ENCODE measurements at places on chromosomes 2 and 18.

- ATAC-seq: no peak
Observed at GRCh38 chr2:147405651-147406050, 439.2 kb upstream of the ACVR2A start.

GRCh38 chr2:65754219-65754618, 321.8 kb upstream of the SPRED2 start:
- no peak for ATAC-seq

DNA sequence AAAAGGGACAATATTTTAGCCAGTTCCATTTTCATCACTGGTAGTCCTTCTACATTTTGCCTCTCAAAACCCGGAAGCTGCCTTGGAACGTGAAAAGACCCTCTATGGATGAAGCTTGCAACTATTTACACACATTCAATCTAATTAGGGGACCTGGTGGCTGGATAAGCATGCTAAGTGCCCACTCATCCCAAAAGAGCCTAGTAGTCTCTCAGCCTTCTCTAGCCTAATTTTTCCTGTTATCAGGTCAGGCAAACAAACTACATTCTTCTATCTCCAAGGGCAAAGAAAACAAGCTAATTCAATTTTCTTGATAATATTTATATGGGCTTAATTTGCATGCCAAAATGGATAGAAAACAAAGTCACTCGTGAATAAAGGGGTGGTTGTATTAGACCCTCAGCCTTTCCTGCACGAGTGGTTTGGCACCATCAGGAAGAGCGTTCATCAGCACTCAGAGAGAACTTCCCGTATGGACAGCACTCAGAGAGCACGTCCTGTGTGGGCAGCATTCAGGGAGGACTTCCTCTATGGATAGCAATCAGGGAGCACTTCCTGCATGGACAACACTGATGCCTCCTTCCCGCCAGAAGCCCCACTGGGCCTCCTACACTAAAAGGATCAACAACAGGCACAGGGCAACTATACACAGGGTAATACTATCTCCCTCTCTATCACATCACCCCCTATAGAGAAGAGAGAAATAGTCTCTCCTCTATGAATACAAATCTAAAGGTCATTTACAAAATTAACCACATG, 122.2 kb downstream of the RBMS1 start:
- no peak for ATAC-seq

GRCh38 chr2:54903736-54904554, 146.3 kb downstream of the RTN4 start:
- peak; percentile 98 for ATAC-seq

- no peak for ATAC-seq
Observed at GRCh38 chr2:85605406-85606115, 3.1 kb upstream of the TMEM150A start.

- no peak for ATAC-seq
Observed at GRCh38 chr2:206154197-206154596, 5.0 kb downstream of the NDUFS1 start.

DNA sequence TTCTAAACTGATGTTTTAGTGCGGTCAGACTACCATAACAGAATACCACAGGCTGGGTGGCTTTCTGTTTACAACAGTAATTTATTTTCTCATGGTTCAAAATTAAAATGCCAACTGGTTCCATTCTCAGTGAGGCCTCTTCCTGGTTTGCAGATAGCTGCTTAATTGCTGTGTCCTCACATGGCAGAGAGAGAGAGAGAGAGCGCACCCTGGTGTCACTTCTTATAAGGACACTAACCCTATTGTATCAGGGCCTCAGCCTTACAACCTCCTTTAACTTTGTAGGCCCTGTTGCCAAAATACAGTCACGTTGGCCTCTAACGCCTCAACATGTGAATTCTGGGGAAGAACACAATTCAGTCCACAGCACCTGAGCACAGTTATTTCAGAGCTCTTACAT, 37.5 kb upstream of the ZNF385B start:
- ATAC-seq: peak; percentile 100

- peak; percentile 76 for ATAC-seq
Observed at GRCh38 chr2:54289917-54290316, 33.9 kb upstream of the TSPYL6 start.

GRCh38 chr2:15765211-15765610, 173.5 kb downstream of the DDX1 start:
- ATAC-seq: no peak

DNA sequence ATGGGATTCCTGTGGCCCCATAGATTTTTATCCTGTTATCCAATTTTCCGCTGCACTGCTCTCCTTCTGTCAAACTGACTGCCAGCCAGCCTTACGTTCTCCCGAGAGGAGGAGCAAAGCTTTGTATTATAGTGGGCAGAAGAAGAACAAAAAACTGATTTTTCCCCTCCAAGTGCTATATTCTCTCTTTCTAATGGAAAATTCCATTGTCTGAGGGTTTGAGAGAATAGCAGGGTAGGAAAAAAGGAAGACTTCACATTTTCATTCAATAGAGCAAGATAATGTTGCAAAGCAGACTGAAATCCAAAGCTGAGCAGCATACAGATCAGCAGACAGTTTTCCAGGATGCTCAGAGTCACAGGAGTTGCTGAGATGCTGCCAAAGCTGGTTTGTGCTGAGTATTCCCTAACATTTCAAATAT, 238.0 kb downstream of the UBE2E3 start:
- ATAC-seq: no peak

DNA sequence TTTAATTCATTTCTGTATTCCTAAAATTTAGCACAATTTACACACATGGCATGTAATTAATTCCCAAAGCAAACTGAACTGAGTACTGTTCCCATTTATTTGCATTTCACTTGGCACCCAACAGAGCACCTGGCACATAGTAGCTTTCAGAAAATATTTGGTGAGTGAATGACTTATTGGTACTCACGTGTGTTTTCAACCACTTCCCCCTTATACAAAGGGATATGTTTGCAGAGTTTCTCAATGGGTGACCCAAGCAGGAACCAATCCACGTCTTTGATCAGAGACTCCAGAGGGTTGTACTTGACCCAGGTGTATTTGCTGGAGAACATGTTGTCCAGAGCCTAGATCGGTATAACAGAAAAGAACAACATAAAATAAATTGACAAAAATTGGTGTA, 6.6 kb downstream of the GKN2 start:
- no peak for ATAC-seq

DNA sequence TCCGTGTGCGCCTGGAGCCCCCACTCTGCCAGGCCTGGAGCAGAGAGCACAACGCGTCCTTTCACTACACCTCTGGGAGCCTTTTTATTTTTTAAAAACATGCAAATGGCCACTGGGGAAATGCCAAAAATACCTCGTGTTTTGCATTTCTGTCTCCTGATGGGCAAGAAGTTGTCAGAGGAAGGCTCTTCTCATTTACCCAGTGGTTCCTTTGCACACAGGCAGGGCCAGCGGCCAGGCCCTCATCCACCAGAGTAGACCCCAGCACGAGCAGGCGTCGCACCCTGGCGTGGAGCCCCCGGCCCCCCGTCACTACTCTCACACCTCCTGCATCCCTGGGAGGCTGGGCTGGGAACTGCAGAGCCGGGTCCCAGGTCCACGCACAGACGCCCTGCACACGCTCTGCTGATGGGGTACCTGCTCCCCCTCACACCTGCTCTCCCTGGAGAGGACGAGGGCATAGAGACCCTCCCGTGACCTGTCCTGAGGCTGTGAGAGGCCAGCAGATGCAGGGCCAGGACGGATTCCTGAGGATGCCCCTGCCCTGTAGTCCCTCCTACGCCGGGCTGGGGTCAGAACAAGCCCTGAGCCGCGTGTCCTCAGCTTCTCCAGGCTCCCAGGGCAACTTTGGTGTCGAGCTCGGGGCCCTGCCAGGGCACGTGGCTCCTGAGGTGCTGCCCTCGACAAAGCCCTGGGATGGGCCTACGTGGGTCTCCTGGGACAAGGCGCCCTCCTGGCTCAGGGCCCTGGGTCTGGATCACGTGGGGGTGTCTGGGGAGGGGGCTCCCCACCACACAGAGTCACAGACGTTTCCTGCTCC, 65.0 kb downstream of the NFATC1 start:
- no peak for ATAC-seq

GRCh38 chr2:141534666-141535362, 596.0 kb downstream of the LRP1B start:
- no peak for ATAC-seq

- no peak for ATAC-seq
Observed at GRCh38 chr2:152766928-152767327, 48.5 kb downstream of the ARL6IP6 start.

- no peak for ATAC-seq
Observed at GRCh38 chr2:175557810-175558377, 376.4 kb upstream of the ATP5MC3 start.

- ATAC-seq: no peak
Observed at GRCh38 chr2:225013425-225014365, 28.6 kb downstream of the DOCK10 start.

DNA sequence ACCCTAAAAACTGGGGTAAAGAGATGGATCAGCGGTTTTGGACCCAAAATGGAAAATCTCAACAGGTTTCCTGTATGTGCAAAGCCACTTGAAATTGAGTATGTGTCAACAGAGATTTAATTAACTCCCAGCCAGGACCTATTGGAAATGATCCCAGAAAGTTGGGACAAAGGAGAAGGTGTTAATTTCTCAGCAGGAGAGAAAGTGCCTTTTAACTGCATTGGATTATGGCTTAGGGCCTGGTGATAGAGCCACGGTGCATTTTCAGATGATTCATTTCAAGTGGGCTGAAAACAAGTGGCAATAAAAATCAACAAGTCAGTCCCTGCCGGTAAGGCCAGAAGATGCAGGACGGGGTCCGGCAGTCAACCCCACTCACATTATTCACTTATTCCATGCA, 80.2 kb upstream of the BCL11A start:
- ATAC-seq: no peak

DNA sequence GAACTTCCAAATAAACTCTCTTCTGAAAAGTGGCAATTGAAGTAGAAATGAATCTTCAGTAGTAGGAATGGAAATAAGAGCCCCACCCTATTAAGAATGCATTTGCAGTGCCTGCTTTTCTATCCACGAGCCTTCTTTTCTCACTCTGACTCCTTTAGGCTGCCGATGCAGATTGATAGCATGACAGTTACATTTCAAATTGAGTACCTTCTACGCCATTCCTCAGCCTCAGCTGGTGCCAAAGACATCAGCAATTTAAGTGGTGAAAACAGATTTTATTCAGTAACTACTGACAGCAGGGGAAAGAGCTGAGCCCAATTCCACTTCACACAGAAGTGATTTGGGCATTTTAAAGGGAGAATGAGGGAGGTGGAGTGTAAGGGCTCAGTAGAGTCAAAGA, 85.5 kb downstream of the PTH2R start:
- ATAC-seq: peak; percentile 64

DNA sequence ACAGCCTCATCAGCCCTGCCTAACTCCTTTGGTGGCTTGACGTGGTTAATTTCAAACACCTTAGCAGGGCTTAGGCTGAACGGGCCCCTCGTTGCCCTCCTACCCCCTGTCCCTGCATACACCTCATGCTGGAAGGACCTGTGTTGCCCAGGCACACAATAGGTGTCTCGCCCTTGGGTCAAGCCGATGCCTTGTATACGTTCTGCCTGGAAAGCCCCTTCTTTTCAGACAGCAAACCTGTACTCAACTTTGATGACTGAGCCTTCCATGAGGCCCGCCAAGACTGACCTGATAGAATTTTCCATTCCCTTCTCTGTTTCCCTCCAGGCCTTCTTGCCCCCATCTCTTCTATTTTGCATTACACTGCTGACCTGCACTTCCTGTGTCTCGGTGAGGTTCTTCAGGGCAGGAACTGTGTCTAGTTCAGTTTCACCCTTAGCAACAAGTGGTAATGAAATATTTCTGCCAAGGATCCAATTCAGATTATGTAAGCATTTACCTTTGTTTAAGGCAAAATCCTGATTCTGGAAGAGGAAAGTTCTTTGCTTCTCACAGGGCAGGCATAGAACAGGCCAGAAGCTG, 7.9 kb downstream of the GREB1 start:
- ATAC-seq: no peak

GRCh38 chr2:233363744-233364235, 9.5 kb downstream of the DGKD start:
- ATAC-seq: no peak

DNA sequence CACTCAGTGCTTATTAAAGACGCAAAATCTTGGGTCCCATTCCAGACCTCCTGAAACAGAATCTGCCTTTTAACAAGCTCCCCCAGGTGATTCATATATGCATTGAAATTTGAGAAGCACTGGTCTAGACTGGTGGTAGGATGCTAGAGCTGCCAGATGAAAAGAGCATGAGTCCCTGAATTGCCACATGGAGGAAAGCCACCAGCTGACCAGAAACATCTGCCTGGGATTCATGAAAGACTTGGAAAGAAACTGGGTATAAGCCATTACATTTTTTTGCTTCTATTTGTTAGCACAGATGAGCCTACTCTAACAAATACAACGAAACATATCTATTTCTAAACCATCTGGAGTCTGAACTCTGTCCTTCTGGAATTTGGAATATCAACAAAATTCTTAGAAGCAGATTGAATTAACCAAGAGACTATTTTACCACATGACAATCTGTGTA, 228.9 kb downstream of the RBM43 start:
- no peak for ATAC-seq

- no peak for ATAC-seq
Observed at GRCh38 chr2:135663148-135663700, 78.4 kb upstream of the UBXN4 start.

GRCh38 chr2:62293490-62294271, 97.8 kb downstream of the B3GNT2 start:
- ATAC-seq: peak; percentile 74

- ATAC-seq: no peak
Observed at GRCh38 chr2:119482481-119483394, 41.5 kb downstream of the SCTR start.

DNA sequence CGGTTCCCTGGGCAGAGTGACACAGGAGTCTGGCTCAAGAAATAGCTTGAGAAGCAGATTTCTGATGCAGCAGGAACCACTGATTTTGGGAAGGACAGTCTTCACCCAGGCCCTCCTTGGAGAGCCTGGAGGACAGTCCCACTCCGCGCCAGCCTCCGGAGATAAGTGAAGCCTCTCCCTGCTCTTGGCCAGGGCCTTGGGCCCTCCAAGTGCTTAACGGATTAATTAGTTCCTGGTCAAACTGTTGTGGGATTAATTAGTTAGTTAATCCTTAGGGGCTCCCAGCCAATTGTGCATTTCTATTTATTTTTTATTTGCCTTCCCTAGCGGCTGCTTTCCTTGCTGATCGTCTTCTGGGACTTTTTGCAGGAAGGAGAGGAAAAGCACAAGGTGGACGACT, 19.6 kb downstream of the CPLX4 start:
- ATAC-seq: no peak

DNA sequence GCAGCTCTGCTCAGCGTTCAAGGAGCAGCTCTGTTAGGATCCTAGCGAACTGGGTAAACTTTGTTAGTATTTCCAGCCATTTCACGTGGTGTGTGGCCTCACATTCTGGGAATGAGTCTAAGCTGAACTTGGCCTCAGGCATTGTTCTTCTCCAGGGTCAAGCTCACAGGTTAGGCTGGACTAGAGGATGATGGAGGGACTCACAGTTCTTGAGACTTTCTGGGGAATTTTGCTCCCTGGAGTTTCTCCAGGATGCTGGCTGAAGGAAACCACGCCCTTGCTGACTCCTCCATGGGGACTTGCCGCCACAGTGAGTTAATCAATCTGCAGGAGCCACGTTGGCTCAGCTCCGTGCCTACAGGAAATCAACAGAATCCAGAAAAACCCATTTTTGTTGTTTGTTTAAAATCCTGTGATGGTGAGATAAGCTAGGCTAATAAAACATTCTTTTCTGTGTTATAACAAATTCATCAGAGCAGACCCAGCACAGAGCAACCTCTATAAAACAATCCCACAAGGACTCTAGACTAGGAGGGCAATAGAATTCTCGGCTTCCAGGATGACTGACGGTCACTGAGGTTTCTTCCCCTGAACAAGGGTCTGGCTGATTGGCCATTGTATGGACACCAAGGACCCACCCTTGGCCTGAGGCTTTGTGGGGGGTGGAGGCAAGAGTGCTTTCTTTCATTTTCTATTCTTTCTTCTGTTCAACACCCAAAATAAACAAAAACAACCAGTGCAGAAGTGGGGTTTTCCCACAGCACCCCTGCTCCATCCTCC, 12.6 kb downstream of the CNDP1 start:
- no peak for ATAC-seq
